ENCODE measurements at places on chromosomes 12 and 14.

GRCh38 chr12:113724794-113725556, 241.2 kb downstream of the RBM19 start:
- no peaks in the 10 kb centered on the region for H3K36me3 ChIP-seq
- no peak overlapping the region for H3K27ac ChIP-seq
- H3K4me1 ChIP-seq = no peaks in the 10 kb centered on the region

- H3K4me1 ChIP-seq = no peaks in the 10 kb centered on the region
- H3K4me3 ChIP-seq = no peak overlapping the region
- no peak overlapping the region for H3K27ac ChIP-seq
- DNase-seq = no peak
- no peaks in the 10 kb centered on the region for H3K36me3 ChIP-seq
- H3K27me3 ChIP-seq = peaks cover 31% of the 10 kb centered on the region
These were observed 6.0 kb downstream of the PRMT8 start for GRCh38 chr12:3496957-3497356.

- no peaks in the 10 kb centered on the region for H3K27me3 ChIP-seq
- no peaks in the 10 kb centered on the region for H3K36me3 ChIP-seq
- no peak for DNase-seq
- H3K4me3 ChIP-seq = no peak overlapping the region
- no peaks in the 10 kb centered on the region for H3K4me1 ChIP-seq
These were observed 127.3 kb downstream of the SLC5A8 start for GRCh38 chr12:101082706-101083105.

GRCh38 chr12:53747095-53747494, 4.7 kb downstream of the CISTR start:
- no peak for DNase-seq
- H3K27ac ChIP-seq = no peak overlapping the region
- H3K27me3 ChIP-seq = peaks cover 34% of the 10 kb centered on the region
- H3K4me1 ChIP-seq = peaks cover 15% of the 10 kb centered on the region
- H3K4me3 ChIP-seq = peak overlapping the region; percentile 33

DNA sequence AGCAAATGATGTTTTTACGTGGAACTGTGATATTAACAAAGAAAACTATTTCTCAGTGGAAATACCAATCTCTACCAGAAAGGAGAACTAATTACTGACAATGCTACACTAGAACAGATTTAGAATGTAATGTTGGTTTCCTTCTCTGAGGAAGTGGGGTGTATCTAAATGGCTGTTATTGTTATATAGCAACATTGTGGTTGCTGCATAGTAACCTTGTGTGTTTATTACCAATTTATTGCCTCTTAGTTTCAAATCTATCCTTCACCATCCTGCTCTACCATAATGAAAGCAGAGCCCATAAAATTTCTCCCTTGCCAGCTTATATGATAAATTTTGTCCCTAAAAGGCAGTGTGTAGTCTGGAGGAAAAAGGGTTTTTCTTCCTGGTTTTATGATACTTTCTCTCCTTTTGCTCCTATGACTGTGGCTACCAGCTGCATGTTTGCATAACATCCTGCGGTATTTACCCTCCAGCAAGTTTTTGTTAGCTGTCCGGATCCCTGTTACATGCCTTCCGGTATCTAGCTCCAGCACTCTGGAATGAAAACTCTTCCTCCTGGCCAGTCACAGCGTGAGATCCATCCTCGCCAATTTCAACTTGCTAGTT, 5.7 kb upstream of the KLRK1 start:
- H3K27ac ChIP-seq = peak overlapping the region; percentile 89
- peak; percentile 71 for DNase-seq
- peak overlapping the region; percentile 86 for H3K4me3 ChIP-seq
- peaks cover 17% of the 10 kb centered on the region for H3K36me3 ChIP-seq
- H3K27me3 ChIP-seq = no peaks in the 10 kb centered on the region
- H3K4me1 ChIP-seq = peaks cover 70% of the 10 kb centered on the region

- H3K27me3 ChIP-seq = no peaks in the 10 kb centered on the region
- peak overlapping the region; percentile 79 for H3K27ac ChIP-seq
- peaks cover 25% of the 10 kb centered on the region for H3K4me1 ChIP-seq
These were observed 9.0 kb downstream of the LPAR5 start for GRCh38 chr12:6626654-6627283.

DNA sequence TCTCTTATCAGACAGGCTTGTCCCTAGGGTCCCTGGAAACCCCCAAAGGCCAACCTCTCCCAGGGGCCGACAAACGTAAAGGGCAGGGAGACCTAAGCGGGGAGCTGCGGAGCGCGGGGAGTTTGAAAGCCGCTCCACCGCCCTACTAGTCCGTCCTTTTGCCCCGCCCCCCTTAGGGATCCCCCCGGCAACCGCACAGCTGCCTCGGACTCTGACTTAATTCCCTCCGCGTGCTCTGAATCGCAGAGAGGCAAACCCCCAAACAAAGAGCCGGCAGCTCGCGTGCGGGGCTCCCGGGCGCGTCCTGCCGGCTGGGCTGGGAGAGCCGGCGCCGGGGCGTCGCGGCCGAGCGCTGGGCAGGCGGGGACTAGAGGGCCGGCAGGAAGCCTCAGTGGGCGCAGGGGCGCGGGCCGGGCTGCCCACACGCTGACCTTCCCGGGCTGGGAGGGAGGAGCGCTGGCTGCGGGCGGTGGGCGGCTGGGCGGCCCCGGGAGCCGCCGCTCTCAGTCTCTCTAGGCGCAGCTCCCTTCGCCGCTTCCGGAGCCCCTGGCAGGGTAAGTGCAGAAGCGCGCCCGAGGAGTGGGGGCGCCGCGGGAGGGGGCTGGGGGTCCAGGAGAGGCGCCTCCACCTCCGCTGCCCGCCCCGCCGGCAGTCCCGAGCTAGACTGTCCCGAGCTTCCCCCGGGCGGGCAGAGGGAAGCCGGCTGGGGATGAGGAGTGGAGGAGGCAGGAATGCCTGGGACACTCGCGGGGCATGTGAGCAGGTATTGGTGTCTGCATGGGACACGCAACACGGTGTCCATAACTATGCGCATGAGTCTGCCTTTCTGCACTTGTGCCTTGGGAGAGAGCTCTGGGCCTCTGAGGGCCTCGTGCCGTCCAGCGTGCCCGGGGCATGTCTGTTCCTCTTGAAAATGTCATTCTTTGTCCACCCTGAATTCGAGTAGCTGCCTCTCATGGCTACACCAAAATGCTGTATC, at the start of gene TSPAN11:
TSPAN11 (plus strand) TSS at position 506 of the 979 bp plus-strand sequence. CDS start 27,244 bp downstream, outside the sequence.
- no peak for DNase-seq
- H3K36me3 ChIP-seq = no peaks in the 10 kb centered on the region
- no peak within 1 kb of the TSS for H3K4me3 ChIP-seq

- DNase-seq = no peak
- no peak overlapping the region for H3K4me3 ChIP-seq
- peaks cover 48% of the 10 kb centered on the region for H3K27me3 ChIP-seq
- no peak overlapping the region for H3K27ac ChIP-seq
- no peaks in the 10 kb centered on the region for H3K4me1 ChIP-seq
These were observed 36.4 kb upstream of the C14orf180 start for GRCh38 chr14:104542871-104543830.

DNA sequence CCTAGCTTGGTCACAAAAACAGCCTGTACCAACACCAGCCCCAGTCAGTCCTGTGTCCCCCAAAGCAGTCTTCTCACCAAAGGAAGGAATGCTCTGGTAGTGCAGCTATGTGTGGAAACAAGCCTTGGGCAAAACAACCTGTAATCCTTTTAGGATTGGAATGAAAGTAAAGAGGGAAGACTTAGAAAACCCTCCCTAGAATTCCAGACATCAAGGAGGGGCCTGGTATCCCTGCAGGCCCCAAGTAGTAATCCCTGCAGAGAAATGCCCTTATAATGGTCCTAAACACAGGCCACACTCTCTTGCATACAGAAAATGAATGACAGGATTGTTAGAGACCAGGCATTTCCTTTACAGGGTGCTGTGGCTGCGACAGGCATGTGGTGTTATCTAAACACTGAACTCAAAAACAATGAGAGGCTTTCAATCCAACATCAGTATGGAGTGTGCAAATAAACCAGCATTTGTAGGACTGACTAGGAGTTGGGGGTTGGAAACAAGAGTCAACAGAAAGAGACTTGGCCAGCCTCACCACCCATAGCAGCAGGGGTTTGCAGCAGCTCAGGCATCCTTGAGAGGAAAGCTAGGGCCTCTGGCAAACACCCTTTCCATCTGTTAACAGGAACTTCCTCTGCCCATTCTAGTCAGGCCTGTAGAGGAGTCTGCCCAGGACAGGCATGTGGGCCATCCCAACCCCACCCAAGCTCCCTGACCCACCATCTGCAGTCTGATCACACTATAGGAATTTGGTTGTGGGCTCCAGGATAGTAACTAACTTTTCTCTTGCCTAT, 59.1 kb downstream of the DCAF5 start:
- peak overlapping the region; percentile 61 for H3K27ac ChIP-seq
- H3K4me3 ChIP-seq = no peak overlapping the region
- peaks cover 5% of the 10 kb centered on the region for H3K36me3 ChIP-seq
- H3K4me1 ChIP-seq = peaks cover 29% of the 10 kb centered on the region
- no peak for DNase-seq
- H3K27me3 ChIP-seq = no peaks in the 10 kb centered on the region

GRCh38 chr14:84782902-84783301, 747.0 kb upstream of the FLRT2 start:
- H3K27ac ChIP-seq = no peak overlapping the region
- H3K27me3 ChIP-seq = no peaks in the 10 kb centered on the region
- DNase-seq = no peak
- H3K36me3 ChIP-seq = peaks cover 4% of the 10 kb centered on the region
- no peak overlapping the region for H3K4me3 ChIP-seq

DNA sequence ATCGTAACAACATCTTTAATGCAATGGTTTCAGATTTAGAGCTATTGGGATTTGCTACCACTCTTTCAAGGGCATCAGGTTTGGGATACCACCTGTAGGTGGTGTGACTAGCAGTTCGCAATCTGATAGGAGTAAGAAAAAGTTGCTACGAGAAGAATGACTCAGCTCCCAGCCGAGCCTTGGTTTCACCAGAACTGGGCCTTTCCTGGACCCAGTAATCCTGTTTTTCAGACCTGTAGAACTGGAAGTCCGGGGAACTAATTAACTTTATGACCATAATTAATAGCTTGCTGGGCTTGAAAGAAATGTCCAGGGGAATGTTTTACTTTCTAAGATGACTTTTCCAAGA, 770 bp downstream of the ABHD4 start:
- H3K27me3 ChIP-seq = peaks cover 12% of the 10 kb centered on the region
- peak overlapping the region; percentile 90 for H3K27ac ChIP-seq
- H3K36me3 ChIP-seq = peaks cover 15% of the 10 kb centered on the region
- peak overlapping the region; percentile 98 for H3K4me3 ChIP-seq
- no peak for DNase-seq
- peaks cover 41% of the 10 kb centered on the region for H3K4me1 ChIP-seq

DNA sequence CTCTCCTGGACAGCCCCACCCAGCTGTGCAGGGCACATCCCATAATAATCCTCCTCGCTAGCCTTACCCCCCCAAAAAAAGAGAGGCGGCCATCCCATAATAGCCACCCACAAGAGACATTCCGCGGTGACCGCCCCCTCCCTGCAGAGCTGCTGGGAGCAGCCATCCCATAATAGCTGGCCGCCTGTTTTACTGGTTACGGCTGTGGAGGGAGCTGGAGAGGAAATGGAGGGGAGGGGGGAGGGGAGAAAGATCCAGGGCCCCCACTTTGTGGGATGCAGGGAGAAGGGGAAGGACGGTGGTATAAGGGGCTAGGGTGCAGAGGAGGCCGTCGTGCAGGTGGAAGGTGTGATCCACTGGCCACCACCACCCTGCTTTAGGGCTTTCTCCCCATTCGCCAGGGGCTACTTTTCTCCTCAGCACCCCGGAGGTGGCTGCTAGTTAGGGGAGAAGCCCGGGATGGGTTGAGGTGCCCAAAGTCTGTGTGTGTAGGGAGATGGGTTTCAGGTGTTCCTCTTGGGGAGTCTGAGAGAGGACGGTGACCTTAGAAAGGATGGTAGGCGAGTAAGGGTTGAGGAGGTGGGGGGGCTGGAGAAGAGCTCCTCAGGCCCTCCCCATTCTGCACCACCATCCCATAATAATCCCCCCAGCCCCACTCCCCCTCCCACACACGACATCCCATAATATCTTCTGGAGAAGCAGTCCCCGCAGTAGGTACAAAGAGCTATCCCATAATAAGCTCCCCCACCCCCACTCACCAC, 6.0 kb upstream of the CHD4 start:
- H3K27ac ChIP-seq = peak overlapping the region; percentile 72
- DNase-seq = no peak
- H3K36me3 ChIP-seq = no peaks in the 10 kb centered on the region
- no peaks in the 10 kb centered on the region for H3K27me3 ChIP-seq
- H3K4me3 ChIP-seq = no peak overlapping the region
- H3K4me1 ChIP-seq = peaks cover 42% of the 10 kb centered on the region

All from natural killer cell treated with Interleukin-12 subunit alpha and Interleukin-12 subunit beta and Interleukin-15 and Interleukin-18, amount 100 ng/mL, for 72 hours (primary cell).